Brain microvascular endothelial cell (primary cell): ENCODE measurements at places on chromosomes 1 and 21.

- no peak for DNase-seq
Observed at GRCh38 chr1:2556678-2557481, 709 bp downstream of the TNFRSF14 start.

- no peak for DNase-seq
Observed at GRCh38 chr1:17377325-17377953, 5.4 kb downstream of the PADI6 start.

GRCh38 chr1:63931468-63931867 is 157.7 kb downstream of the ROR1 start:
- DNase-seq: peak; percentile 75

DNA sequence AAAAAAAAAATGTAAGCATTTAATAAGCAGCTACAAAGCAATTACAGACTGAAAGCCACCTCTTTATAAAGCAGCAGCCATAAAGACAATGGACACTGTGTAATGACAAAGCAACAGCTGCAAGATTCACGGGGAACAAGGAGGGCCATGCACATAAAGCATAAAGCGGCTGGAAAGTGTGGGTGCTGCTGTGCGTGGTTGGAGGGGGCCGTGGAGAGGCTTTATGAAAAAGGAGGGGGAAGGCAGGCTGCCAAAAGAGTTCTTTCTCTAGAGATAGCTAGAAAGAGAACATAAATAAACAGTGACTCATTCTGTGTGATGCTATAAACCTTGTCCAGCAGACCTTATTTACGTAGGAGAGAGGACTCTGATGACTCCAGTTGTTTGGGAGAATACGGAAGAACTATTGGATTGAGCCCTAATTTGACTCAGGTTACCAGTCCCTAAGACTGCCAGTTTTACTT is 49.3 kb downstream of the ADAMTS1 start:
- DNase-seq: peak; percentile 97
